ENCODE measurements at places on chromosomes 4 and X.

DNA sequence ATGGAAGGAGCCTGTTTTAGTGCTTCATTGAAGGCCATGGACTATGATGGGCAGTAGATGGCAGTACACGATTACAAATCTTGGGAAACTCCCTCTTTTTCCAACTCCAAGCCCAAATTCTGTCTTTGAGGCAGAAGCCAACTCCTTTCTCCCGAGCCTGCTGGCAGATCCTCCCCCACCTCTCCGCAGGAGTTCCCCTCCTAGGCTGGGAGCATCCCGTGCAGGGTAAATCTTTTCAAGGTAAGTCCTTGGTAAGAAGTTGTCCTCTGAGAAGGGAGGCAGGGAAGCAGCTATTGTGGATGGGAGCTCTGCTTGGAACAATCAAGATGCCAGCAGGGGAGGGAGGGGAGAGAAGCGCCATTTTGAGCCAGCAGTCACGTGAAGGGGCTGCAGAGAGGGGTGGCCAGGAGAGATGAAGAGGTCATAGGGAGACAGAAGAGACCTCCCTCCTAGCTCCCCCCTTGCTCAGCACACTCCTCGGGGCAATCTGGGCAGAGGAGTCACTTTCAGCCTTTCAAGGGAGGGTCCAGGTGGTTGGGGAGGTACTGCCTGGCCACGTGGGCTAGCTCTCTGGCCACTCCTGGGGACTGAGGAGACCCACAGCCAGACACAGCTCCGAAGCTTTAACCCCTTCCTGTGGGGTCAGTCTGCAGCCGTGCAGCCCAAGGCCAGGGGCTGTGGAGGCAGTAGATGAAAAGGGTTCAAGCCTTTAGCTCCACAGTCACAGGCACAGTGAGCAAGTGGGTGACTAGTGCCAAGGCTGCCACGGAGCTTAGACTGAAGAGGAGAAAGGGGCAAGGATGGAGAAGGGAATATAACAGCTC lies 9.6 kb downstream of the CC2D2A start:
- DNase-seq, result peak; percentile 19

DNA sequence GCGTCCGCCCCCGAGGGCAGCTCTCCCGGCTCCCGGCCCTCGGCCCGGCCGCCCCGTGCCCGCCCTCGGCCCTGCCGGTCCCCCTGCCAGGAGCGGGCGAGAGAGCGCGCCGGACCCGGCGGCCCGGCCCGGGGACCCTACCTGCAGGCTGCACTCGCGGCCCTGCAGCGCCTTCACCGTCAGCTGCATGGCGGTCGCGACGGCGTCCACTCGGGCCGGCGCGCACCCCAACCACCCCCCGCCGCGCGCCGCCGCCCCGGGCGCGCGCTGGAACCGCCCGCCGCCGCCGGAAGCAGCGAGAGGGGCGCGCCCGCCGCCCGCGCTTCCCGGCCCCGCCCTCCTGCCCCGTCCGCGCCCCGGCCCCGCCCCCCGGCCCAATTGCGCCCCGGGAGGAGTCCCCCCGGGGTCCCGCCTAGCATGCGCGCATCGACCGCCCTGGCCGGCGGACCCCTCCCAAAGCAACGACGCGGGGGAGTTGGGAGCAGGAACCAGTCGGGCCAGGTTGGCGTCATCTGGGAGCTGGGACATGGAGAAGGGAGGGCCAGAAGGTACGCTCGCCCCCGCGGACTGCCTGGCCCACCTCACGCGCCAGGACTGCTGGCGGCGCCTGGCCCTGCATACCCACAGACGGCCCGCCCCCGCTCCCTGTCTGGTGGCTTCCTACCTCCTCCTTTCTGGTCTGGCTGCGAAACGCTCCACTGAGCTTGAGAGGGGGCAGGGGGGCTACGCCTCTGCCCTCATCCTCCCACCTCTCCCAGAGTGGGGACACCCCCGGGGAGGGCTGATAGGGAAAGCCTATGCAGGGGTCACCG lies at the start of gene UBL4A:
TSS of gene UBL4A (minus strand) at position 220 of the 812 bp plus-strand sequence. CDS start at position 189, 31 bp downstream.
- DNase-seq, result peak; percentile 70

- DNase-seq, result no peak
These were observed 53.4 kb downstream of the GRXCR1 start for GRCh38 chr4:42945874-42946273.

DNA sequence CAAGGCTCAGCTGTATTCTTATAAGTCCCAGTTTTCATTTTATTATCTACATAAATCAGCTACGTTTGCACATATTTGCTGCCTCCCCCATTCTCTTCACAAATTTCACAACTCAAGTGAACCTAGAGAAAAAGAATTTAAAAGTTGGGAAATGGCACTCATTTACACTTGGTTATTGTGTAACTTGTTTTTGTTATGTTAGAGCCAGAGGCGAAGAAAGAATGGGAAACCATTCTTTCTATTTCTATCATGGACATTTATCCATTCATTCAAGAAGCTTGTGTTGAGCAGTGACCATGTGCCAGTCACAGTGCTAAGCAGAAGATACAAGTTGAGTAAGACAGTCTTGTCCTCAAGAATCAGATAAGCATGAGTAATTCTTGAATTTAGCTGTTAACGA lies 13.5 kb downstream of the LIAS start:
- no peak for DNase-seq

- DNase-seq, result no peak
These were observed 64.5 kb downstream of the DCHS2 start for GRCh38 chr4:154427149-154427548.

DNA sequence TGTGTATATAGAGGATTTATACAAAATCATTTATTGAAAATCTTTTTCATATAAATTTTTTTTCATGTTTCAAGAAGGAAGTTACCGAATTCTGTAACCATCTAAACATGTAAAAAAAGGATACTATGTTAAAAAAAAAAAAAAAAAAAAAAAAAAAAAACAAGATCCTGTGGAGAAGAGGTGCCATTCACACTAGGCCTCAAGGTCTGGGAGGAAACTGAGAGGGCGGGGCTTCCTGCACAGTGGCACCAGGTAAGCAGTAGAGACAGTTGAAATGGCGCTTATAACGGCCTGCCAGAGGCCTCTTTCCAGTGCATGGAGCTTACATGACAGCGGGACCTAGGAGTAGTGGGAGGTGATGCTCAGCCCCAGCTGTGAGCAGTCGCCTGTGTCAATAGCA lies 17.5 kb downstream of the TRAPPC2 start:
- DNase-seq, result peak; percentile 73

DNA sequence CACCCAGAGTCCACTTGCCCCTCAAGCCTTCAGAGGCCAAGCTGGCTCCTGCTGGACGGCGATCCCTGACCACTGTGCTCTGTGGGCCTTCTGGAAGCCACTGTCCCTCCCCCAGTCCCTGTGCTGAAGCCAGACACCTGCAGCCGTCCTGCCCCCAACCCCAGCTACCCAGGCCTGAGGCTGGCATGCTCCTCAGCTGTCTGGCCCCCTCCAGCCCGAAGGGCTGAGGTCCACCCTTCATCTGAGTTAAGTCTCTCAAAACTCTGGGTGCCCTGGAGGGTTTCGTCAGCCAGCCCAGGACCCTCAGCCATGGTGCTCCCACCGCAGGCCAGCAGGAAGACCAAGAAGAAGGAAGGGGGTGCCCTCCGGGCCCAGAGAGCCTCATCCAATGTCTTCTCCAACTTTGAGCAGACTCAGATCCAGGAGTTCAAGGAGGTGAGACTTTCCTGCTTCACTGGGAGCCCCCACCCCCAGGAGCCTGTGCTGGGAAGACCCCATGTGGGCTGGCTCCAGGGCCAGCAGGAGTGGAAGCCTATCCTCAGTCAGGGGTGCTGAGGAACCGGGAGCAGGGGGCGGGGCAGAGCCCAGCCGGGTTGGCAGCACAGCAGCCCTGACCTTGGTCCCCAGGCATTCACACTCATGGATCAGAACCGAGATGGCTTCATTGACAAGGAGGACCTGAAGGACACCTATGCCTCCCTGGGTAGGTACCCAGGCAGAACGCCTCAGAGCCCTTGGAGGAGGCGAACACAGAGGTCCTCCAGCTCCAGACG lies 4.2 kb downstream of the MYL5 start:
- DNase-seq, result no peak

DNA sequence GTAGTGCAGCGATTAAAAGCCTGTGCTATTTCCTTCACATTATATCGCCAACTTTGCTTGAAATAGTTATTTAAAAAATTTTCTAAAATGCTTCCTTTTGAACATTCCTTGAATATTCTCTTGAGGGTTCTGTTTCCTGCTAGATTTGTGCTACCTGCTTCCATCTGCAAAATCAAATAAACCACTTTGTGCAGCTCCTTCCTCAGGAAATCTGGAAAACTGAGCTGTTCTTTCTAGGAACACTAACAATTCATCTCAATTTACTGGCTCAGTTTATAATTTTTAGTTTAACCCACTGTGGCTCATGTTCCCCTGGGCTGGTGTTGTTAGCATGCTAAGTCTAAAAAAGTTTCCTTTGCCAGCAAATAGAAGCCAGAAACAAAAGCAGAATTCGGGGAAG lies 88.1 kb upstream of the LCORL start:
- DNase-seq, result no peak

DNA sequence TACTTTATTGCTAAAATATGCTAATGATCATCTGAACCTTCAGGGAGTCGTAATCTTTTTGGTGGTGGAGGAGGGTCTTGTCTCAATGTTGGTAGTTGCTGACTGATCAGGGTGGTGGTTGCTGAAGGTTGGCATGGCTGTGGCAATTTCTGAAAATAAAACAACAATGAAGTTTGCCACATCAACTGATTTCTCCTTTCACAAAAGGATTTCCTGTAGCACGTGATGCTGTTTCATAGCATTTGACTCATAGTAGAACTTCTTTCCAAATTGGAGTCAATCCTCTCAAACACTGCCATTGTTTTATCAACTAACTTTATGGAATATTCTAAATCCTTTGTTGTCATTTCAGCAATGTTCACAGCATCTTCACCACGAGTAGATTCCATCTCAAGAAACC lies 19.3 kb downstream of the DDIT4L start:
- no peak for DNase-seq

GRCh38 chr4:117623326-117623725 lies 411.0 kb upstream of the NDST3 start:
- no peak for DNase-seq

GRCh38 chrX:107940095-107940494 lies 42.1 kb downstream of the TEX13B start:
- no peak for DNase-seq

DNA sequence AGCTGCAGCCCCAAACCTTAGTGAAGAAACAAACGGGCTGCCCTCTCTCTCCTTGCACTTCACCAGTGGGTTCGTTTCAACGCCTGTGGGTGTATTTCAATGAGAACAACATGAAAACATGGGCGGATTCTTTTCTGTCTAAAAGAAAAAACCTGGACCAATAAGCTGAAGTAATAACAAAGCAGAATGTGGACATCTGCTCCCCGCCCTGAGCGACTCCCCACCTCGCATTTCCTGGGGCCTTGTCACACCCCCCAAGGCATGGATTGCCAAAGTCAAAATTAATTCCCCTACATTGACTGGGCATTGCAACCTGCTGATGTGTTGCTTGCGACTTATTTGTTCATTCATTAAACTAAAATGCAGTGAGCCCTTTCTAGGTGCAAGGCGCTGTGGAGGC lies 142.9 kb downstream of the BCOR start:
- no peak for DNase-seq

GRCh38 chr4:2596611-2597010 lies 60.2 kb downstream of the FAM193A start:
- DNase-seq, result no peak

GRCh38 chrX:50002067-50002714 lies 79.8 kb downstream of the CLCN5 start:
- DNase-seq, result no peak

GRCh38 chr4:147944249-147944648 lies 212.4 kb downstream of the ARHGAP10 start:
- no peak for DNase-seq

GRCh38 chr4:10275696-10276095 lies 159.1 kb upstream of the WDR1 start:
- no peak for DNase-seq

DNA sequence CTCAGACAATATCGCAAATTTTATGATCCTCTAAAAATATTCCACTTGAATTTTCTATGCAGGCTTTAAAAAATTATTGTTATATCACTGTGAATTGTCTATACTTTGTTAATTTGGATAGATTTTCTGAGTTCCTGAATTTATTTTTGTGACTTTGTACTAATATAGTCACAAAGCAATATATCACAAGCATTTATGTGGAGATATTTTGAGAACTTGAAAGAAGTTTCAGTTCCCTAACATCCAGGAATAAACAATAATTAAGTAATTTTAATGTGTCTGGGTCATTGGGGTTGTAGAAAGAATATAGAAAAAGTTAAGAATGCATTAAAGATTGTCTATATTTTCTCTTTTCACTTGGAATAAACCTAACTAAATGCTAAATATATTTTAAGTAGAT lies 32.0 kb downstream of the CXCL8 start:
- DNase-seq, result no peak

DNA sequence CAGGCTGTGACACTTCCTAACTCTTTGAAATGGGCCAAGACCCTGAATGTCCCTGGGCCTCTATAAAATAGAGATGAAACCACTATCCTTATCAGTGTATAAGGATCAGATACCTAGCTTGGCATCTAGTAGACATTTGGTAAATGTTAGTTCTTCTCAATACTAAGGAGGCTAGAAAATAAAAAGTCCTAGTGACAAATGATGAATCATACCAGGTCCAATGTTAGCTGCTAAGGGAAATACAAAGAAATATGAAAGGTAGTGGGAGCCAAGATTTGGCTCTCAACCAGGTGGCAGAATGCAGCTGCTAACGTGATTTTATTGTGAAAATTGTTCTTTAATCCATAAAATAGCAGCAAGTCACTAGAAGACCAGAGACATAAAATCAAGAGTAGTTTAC lies 19.8 kb upstream of the PPARGC1A start:
- DNase-seq, result no peak

DNA sequence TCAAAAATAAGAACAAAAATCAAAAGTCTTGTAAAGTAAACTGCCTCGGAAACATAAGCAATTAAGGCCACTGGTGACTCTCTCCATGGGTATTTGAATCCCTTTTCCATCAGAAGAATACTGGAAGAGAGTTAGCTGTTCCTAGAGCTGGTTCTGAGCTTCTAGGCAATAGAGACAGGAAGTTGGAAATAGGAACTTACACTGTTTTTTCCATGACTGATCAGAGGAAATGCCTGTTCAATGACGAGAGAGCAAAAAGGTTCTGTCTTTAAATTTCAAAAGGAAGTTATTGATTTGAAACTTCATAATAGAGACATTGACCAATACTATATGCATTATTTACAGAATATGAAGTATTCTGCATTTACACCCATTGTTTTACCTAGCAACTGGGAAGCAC lies 503.5 kb upstream of the ARX start:
- no peak for DNase-seq

GRCh38 chr4:77177199-77177598 lies 20.2 kb downstream of the CCNG2 start:
- DNase-seq, result no peak

DNA sequence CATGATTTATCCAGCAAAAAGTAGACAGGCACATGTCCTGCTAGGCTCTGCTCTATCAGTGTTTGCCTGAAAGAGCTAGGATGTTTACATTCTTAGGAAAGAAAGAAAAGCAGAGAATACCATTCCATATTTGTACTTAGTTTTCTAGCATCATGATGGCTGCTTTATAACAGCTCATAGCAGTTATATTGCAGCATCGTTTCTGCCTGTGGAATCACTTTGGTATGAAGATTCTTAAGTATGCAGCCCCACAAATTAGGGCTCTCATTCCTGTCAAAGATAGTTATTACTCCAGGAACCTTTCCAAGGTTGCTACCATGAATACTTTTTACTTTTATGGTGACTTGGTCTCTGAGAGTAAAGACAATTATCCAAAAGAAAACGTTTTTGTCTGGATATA lies 119.0 kb upstream of the MYOZ2 start:
- DNase-seq, result no peak

GRCh38 chr4:108049406-108049805 lies 59.7 kb downstream of the HADH start:
- DNase-seq, result peak; percentile 45

- no peak for DNase-seq
These were observed 22.7 kb upstream of the OGT start for GRCh38 chrX:71510161-71510560.

All from CD4-positive, alpha-beta T cell treated with Interleukin-12 subunit alpha and Interleukin-12 subunit beta, for 1 hour (primary cell).